ENCODE measurements at places on chromosomes 6 and 20.

DNA sequence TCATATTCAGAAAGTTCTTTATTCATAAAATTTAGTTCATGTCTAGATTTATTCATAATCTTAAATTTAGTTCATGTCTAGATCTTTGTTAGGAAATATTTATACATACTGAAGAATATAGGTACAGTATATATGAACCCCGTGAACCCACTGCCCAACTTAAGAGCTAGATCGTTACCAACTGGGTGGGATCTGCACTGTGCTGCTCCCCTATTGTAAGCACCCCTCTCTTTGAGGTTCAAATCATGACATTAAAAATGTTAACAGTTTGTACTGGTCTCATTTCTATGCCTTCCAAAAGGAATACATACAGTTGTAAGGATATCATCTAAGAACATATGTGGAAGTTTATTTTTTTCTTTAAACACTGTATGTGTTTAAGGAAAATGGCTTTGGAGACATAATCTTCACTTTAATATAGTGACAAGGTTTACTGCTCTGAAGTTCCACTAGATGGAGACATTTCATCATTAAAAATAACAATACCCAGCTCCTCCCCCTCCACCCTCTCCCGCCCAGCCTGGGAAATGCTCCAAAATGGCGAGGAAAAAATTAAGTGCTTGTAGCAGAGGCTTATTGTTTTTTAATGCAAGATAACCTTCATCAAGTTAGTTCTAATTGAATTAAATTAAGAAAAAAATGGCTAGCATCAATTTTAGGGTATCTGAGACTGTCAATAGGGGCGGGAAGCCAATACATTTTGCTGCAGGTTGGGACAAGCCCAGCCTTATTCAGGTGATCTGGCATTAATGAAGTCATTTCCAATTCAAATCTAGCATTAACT, 104.1 kb upstream of the TRAF3IP2 start:
- DNase-seq: peak; percentile 79

GRCh38 chr6:139294090-139294489, 2.3 kb upstream of the TXLNB start:
- DNase-seq: peak; percentile 10

DNA sequence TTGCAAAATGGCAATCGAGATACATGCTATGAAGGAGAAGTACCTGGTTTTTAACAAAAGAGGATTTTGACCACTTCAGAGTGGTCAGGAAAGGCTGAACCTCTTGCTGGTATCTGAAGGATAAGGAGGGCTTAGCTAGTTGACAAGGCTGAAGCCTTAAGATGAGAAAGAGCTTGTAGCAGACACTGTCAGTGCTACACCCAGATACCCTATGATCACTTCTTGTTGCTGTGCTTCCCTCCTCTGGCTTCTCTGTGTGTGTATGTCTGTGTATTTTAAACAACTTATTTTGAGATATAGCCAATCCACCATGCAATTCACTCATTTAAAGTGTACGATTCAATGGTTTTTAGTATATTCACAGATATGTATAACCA, 38.9 kb upstream of the TGM2 start:
- no peak for DNase-seq

- DNase-seq: no peak
These were observed at the start of gene CD24 for GRCh38 chr6:106974336-106974998. TSS of gene CD24 (minus strand) at chr6:106974729. CDS start at chr6:106974646, 83 bp downstream.

- no peak for DNase-seq
These were observed 54.0 kb downstream of the EFHC1 start for GRCh38 chr6:52474173-52474572.

GRCh38 chr6:156511051-156511450, 266.1 kb upstream of the ARID1B start:
- DNase-seq: no peak

DNA sequence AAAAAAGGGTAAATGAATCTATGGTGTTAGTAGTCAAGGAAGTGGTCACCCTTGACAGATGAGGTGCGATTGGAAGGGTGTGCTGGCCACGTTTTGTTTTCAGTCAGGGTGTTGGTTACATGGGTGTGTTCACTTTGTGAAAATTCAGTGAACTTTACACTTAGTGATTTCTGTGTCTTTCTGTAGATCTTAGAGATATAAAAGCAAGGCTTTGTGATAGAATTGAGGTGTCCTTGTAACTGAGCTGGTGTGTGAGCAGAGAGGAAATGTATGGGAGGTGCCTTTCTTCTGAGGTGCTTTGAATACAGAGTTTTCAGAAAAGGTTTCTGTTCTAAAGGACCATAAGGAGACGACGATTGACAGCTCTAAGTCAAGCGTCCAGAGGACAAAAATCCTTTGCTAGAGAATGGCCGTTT, 90.5 kb downstream of the SAMD3 start:
- DNase-seq: peak; percentile 79

GRCh38 chr6:32397252-32397920, 9.6 kb downstream of the BTNL2 start:
- no peak for DNase-seq

GRCh38 chr6:1796706-1797529, 187.2 kb downstream of the FOXC1 start:
- no peak for DNase-seq

DNA sequence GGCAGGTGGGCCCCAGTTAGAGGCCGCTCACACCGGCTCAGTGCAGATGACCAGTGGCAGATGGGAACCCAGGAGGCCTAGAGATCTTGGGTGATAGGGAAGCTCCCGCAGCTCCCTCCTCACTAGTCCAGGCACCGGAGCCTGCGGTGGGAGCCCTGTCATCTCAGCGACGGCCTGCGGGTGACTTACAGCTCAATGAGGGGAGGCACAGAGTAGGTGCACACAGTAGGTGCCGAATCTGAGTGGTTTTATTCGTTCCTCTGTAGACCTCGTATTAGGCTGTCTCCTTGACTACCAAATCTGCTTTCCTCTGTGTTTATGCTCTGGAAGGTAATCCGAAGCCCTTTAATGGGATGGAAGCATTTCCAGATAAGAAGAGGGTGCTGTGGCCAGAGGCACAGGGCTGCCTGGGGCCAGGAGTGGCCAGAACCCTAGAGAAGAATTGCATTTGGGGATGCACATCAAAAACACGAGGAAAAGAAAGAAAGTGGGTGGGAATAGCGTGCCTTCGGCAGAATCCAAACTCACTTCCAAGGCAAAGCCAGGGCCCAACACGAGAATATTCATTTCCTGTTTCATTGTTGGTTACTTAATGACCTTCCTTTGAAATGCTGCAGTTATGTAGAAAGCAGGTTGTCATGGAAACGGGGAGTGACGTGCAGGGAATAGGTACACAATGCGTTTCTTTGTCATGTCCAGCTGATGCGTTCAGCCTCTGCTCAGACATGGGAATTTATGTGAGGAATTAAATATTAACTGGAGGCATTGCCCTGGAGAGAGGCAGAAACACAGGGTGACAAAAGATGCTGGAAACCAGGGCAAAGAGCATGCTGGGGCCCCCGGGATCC, 24.7 kb downstream of the MYT1 start:
- no peak for DNase-seq

GRCh38 chr6:133502441-133503335, 261.5 kb downstream of the EYA4 start:
- no peak for DNase-seq

GRCh38 chr6:13615792-13616120, 621 bp downstream of the NOL7 start:
- DNase-seq: peak; percentile 41

GRCh38 chr6:113104951-113105350, 752.2 kb upstream of the MARCKS start:
- no peak for DNase-seq

GRCh38 chr6:22964334-22964733, 395.0 kb downstream of the HDGFL1 start:
- no peak for DNase-seq

GRCh38 chr6:56450882-56451739, 191.6 kb downstream of the DST start:
- no peak for DNase-seq

- DNase-seq: no peak
These were observed 119.9 kb upstream of the MAFB start for GRCh38 chr20:40808936-40809335.

DNA sequence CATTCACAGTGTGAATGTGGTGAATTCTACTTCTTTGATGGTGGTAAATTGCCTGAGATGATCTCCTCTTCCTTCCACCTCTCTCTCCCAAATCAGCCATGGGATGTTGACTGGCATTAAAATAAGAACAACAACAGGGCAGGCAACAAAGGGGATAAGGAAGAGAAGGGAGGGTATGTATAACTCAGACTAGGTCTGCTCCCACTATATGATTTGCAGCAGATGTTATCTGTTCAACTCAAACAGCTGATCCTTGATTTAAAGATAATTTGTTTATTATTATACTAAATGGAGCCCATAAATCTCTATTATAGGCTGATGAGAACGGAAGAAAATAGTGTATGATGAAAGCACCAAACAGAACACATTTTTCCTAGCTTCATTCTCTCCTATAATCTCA, 262.0 kb downstream of the BTBD3 start:
- DNase-seq: no peak

DNA sequence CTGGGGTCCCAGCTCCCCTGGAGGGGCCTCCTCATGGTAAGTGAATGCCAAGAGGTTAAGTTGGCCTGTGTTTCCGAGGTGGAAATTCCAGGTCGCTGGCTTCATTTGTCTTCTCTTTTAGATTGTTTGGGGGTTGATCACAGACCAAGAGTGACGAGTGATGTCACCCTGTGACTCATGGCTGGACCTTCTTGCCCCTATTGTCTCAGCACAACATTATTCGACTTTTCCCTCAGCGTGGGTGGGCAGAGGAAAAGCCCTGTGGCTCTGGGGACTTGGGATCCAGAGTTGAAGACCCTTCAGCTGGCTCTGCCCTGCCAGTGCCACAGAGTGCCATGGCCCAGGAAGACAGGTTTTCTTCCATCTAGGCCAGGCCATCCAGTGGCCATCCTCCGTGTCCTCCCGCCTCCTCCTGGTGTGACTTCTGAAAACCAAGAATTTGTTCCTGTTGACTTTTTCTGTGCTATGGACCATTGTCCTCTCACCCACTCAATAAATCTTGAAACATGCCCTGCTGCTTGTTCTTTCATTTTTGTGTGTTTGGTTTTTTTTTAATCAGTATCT, 15.4 kb upstream of the SNHG17 start:
- DNase-seq: no peak

DNA sequence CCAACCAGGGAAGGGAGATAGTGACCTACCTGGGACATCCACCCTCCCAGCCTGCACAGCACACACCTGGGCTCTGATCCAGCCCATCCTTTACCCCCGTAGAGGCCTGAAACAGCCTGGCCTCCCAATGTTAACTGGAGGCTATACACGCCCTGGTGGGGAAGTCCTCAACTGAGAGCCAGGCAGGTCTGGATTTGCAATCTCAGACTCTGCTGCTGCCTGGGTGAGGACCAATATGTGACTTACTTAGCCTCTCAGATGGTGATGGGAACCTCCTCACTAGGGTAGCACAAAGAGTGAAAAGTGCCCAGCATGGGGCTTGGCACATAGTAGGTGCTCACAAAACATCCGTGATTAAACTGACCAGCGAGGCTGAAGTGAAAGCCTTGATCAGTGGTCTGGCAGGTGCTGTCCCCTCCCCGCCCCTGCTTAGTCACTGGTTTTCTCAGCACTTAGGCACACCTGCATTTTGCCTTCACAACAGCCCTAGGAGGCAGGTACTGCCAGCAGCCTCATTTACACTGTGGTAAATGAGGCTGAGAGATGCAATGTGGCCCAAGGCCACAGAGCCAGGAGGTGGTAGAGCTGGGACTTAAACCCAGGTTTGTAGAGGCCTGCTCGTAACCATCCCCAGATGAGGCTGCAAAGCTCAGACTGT, 12.4 kb downstream of the PEDS1 start:
- no peak for DNase-seq

GRCh38 chr20:18647777-18648176, 59.9 kb downstream of the DTD1 start:
- no peak for DNase-seq

DNA sequence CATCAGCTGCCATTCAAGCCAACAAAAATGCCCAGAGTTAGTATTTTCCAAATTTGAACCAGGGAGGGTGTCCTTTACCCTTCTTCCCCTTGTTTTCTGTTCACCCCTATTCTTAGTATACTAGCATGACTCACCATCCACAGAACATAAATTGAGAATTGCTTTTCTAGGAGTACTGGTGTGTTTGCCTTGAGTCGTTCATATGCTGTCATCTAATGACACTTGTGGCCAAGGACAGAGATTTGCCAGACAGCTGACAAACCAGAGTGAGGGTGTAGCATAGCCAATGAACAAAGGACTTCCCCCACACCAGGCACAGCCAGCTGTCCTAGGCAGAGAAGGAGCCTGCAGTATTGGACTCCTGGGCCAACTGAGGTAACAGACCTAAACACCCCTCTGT, 62.2 kb downstream of the FILIP1 start:
- DNase-seq: no peak

- DNase-seq: no peak
These were observed 9.3 kb downstream of the HLA-DOA start for GRCh38 chr6:33000055-33000454.

DNA sequence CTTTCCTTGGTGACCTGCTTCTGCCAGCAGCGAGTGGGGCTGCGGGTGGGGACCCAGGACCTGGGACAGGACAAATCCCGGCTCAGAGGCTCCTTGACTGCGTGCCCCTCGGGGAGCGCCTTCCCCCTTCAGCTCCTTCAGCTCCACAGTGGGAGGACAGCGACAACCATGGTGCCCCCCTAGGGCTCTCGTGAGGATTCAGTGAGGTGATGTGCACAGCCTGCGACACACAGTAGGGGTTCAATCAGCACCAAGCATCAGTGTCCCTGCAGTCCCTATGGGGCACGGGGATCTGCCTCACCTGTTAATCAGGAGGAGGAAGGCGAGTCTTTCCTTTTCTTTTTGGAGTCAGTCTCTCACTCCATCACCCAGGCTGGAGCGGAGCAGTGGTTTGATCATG, 209.2 kb downstream of the PREX1 start:
- no peak for DNase-seq

- DNase-seq: no peak
These were observed at the start of gene NFYA for GRCh38 chr6:41072836-41073202. TSS of gene NFYA (plus strand) at chr6:41072974. CDS start at chr6:41079090, 6,116 bp downstream.

DNA sequence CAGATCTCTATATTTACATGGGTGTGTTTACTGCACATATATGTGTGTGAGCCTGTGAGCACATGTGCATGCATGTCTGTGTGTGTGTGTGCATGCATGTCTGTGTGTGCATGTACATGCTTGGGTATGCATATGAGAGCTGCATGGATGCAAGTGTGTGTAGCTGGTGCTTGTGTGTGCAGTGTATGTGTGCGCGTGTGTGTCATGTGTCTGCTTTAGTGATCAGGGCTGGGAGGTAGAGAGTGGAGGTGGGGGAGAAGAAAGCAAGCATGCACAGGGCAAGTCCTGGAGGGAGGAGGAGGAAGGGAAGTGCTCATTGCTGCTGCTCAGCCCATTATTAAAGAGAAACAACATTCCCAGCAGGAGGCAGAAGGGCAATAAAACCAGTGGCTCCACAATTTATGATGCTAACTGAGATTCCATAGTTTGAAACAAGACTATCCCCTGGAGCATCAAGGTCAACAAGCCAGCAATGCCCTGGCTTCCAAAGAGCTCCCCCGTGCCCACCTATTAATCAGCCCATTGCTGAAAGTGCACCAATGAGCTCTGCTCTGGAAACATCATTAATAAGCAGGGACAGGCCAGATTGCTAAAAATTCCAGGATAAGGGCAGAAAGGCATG, 414.0 kb downstream of the MAFB start:
- no peak for DNase-seq

GRCh38 chr6:143299253-143300166, 151.0 kb downstream of the ADAT2 start:
- no peak for DNase-seq

Data from CD4-positive, alpha-beta T cell treated with Interleukin-12 subunit alpha and Interleukin-12 subunit beta, for 1 hour (primary cell).